ENCODE measurements at places on chromosomes 5 and 9.
A peak's percentile ranks its signal among the peaks of the same experiment; 100 is the strongest.

DNA sequence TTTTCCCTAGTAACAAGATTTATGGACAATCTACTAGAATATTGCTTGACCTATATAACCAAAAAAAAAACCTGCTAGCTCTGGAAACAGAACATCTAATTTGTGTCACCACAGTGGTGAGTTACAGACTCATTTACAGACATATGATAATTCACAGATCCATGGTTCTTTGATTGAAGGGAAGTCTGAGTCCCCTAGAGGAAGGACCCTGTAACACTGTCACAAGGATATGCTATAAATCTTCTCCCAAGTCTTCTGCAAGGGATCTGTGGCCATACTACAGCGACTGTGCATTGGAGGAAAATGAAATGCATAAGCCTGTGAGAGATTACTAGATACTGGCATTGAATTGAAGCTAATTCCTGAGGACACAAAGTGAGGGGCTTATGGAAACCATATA is 630.6 kb upstream of the SGCD start:
- no peak for DNase-seq

- peak; percentile 19 for DNase-seq
Measured at GRCh38 chr5:62354028-62354874, 48.2 kb downstream of the KIF2A start.

- no peak for DNase-seq
Measured at GRCh38 chr5:78534148-78534904, 114.2 kb downstream of the LHFPL2 start.

DNA sequence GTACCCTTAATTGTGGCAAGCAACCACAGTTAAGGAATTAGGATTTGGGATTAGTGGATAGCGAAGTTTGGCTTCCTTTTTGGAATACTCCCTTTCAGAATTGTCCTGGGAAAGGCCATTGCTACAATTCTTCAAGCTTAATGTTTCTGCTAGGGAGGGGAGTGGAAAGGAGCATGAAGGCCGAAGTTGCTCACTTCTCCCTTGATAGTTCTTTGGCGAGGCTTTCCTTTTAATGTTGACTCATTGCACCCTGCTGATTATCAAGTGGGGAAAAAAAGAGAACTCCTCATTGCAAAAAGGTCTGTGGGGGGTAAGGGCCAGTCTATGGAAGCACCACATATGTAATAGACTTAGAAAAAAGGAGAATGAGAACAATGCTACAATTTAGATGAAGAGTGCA is 30.7 kb downstream of the GRIN3A start:
- no peak for DNase-seq

- DNase-seq: no peak
Measured at GRCh38 chr5:14063138-14063537, 80.0 kb upstream of the TRIO start.

- DNase-seq: no peak
Measured at GRCh38 chr5:79464695-79465332, 49.1 kb downstream of the HOMER1 start.

DNA sequence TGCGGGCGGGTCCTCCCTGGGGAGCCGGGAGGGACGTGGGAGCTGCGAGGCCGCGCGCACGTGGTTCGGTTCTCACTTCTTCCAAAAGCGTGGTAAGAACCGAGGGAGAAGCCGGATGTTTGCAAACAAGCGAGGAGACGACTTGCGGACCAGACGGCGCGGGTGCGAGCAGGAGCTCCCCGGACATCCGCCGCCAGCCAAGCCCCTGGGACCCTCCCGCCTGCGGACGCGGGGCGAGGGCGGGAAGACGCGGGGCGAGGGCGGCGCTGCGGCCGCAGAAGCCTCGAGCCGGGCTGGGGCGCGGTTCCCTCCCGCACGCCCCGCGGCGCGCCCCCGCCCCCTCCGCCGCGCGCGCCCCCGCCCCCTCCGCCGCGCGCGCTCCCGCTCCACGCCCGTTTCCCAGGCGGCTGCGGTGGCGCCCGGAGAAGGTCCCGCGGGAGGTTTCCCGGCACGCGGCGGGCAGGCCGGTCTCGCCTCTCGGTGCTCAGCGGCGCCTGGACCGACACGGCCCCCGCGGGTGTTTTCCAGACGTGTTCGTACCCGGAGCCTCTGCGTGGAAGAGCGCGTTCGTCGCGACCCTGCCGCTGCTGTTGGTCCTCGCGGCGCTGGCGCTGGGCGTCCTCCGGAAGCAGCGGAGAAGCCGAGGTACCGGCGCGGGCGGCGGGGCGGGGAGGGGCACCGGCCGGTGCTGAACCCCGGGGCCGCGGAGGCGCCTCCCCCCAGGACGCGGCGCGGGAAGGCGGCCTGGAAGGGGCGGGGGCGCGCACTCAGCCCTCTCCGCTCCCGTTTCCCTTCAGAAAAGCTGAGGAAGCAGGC is 12.8 kb downstream of the BTNL9 start:
- no peak for DNase-seq

DNA sequence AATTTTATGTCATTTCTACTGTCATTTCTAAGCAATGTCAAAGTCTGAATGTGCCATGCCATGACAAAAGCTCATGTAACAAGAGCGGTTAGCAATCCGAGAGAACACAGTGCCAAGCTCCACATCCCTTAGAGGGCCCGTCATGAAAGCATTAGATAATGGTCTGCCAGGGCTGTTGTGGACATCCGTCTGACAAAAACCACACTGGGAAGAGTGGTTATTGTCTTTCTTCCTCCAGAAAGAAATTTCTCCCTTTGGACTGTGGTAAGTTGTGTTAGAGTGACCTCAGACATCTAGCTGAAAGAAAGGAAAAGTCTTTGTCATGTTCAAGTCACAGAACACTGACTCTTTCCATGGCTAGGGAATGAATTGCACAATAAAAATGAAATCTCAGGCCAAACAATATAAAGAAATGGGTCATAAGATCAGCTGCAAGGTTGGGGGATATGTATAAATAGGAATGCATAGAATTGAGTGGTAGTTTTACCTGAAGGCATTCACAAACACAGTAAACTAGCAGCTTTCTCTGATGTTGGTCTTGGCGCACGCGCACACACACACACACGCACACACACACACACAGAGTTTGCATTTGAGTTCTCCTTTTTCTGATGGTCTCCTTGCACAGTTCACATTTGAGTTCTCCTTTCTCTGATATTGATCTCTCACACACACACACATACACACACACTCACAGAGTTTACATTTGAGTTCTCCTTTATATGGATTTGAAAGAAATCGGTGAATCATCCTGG is 5.3 kb downstream of the SLC1A3 start:
- no peak for DNase-seq

GRCh38 chr9:91978740-91979414 is 28.8 kb upstream of the ROR2 start:
- DNase-seq: no peak

- DNase-seq: no peak
Measured at GRCh38 chr5:97676608-97677007, 493.6 kb upstream of the RIOK2 start.

- no peak for DNase-seq
Measured at GRCh38 chr9:129253803-129254381, 75.8 kb upstream of the IER5L start.

- no peak for DNase-seq
Measured at GRCh38 chr5:10482791-10483530, 41.3 kb downstream of the ROPN1L start.

GRCh38 chr5:173970878-173971650 is 17.9 kb upstream of the C5orf47 start:
- no peak for DNase-seq

- no peak for DNase-seq
Measured at GRCh38 chr5:51156838-51157237, 226.4 kb upstream of the ISL1 start.

DNA sequence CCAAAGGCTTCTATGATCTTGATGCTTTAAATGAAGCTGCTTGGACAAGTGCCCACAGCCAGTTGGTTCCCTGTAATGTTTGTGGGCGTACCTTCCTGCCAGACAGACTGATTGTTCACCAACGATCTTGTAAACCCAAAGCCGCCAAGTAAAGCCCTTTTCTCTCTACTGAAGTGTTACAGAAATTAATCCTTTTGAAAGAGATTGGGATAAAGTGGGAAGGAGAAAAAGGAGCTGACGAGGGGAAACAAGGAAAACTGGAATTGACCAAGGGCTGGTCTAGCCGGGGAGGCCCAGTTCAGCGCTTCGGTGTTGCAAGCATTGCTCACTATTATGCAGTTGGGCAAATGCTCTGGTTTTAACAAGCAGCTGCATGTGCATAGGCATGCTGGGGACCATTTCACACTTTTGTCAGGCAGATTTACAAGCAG is 53.2 kb downstream of the ZNF474 start:
- no peak for DNase-seq

GRCh38 chr5:21058289-21058688 is 1070.3 kb upstream of the CDH18 start:
- no peak for DNase-seq

GRCh38 chr9:69815313-69815712 is 5.3 kb upstream of the CFAP95 start:
- no peak for DNase-seq

GRCh38 chr5:96871027-96871399 is 5.3 kb upstream of the ERAP2 start:
- no peak for DNase-seq

GRCh38 chr5:175798626-175799025 is 72.8 kb upstream of the CPLX2 start:
- DNase-seq: no peak

GRCh38 chr9:123807251-123807650 is 122.7 kb downstream of the DENND1A start:
- no peak for DNase-seq

- DNase-seq: no peak
Measured at GRCh38 chr5:33852319-33852718, 39.5 kb downstream of the ADAMTS12 start.

- no peak for DNase-seq
Measured at GRCh38 chr5:148060309-148060708, 3.5 kb upstream of the SPINK5 start.

- DNase-seq: no peak
Measured at GRCh38 chr5:147479949-147480348, 29.9 kb downstream of the DPYSL3 start.

GRCh38 chr9:137752426-137752825 is 125.2 kb upstream of the CACNA1B start:
- no peak for DNase-seq

DNA sequence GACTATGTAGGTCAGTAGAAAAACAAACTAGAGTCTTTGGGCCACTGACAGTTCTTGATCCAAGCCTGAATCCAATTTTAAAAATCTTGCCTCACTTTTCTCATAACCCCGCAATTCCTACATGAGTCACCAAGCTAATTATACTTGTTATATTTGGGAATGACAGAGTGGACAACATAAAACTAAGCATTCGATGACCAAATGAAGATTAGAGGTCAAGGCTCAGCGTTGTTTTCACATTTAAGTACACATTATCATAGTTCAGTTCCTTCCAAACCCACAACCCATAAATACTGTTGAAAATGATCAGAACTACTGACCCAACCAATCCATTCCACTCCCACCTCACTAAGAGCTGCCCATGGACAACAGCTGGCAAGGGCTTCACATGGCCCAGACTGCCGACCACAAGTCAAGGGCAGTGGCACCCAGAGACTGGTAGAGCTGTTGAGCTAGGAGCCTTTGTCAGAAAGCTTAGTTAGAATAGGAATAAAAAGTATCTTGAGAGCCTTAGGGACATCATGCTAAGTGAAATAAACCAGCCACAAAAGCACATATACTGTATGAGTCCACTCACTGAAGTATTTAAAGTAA is 64.2 kb downstream of the MYO10 start:
- no peak for DNase-seq

- DNase-seq: no peak
Measured at GRCh38 chr5:122773619-122774018, 1.3 kb upstream of the SNX2 start.

- DNase-seq: no peak
Measured at GRCh38 chr5:173495225-173495904, 121.1 kb downstream of the BOD1 start.

DNA sequence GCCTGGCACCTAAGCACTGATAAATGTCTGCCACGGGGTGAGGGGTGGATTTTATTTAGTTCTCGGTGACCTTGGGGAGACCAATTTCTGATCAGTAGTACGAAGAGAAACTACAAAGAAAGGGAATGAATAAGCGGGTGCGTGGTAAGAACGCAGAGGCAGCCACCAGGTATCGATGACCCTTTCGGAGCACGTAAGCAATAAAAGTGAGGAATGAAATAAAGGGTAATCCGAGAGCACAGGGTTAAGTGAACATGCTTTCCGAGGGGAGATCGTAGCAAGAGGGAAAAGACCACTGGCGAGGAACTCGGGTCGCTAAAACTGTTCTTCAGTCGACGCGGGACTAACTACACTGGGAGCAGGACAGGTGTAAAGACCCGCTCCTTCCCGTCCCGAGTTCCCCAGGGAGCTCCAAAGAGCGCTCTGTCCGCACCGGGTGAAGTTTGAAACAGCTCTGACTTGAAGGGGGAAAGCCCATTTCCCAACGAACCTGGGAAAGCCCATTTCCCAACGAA is 1.1 kb downstream of the ELOVL7 start:
- DNase-seq: no peak

- DNase-seq: no peak
Measured at GRCh38 chr9:5798581-5798980, 34.3 kb downstream of the ERMP1 start.

DNA sequence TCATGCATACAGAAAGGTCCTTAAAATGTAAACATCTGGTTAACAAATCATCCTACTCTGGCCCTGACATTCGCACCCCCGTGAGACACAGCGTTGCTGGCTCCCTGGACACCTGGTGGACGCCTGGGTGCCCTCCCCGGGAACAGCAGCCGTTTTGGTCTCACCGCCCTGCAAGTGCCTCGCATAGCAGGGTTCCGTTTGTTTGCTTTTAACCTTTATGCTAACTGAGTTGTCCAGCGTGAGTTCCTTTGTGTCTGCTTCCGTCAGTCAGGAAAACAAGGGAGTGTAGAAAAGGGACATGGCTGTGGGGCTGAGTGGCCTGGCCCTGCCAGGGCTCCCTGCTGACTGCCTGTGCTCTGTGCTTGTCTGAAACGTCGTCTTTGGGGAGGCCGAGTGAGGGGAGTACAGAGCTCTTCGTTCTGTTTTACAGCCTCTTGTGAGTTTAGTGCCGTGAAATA is 91.8 kb upstream of the CACNA1B start:
- no peak for DNase-seq

GRCh38 chr5:16792598-16793275 is 143.4 kb downstream of the MYO10 start:
- DNase-seq: no peak

DNA sequence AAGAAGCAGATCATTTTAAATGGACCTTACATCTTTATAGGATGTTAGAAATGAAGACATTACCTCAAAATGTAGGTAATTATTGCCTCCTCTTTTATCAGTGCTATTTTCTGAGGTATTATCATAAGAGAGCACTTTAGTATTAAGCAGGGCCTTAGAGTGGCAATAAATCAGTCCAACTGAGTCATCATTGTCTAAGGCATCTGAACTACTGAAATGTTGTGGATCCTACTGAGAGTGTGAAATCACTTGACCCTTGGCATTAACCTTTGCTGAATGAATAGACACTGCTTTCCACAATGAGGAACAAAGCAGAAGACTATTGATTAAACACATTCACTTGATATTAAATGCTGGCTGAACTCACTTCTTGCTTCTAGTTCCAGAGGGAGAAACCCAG is 224.6 kb upstream of the ARRDC3 start:
- no peak for DNase-seq

DNA sequence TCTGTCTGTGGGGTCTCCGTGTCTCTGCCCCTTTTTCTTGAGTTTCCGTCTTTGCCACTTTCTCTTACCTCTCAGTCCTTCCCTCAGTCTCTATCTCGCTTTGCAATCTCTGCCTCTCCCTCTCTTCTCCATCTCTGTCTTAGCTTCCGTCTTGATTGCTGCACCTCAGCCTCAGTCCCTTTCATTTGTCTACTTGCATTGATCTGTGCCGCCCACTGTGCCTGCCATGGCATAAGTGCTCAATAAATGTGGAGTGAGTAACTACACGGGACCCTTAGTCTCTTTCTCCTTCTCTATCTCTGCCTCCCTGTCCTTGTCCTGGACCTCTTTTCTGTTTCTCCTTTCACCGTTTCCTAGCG is 6.6 kb downstream of the PCDHGC5 start:
- no peak for DNase-seq

Measured in T-cell (primary cell).